ENCODE measurements at places on chromosomes 5 and 9. TPM values are rescaled to one million over a fixed set of nuclear protein-coding genes. Genes with fewer than 3 reads are reported as not detected.

Gene ZDHHC11B
- total RNA-seq: not detected

Gene LRRC19
- total RNA-seq: not detected

Gene PPP2CA
- 158 TPM for total RNA-seq

Gene CDC20B
- total RNA-seq: 0.13 TPM

Gene PKD2L2
- total RNA-seq: not detected

Gene DCAF10
- 21.2 TPM for total RNA-seq

Gene ZMAT2
- total RNA-seq: 43.3 TPM

Gene EQTN
- total RNA-seq: not detected

Gene CARD9
- total RNA-seq: 1.4 TPM

Gene FCN2
- total RNA-seq: not detected

Gene RANBP6
- 21.6 TPM for total RNA-seq

Gene NSD1
- 98.4 TPM for total RNA-seq

Gene KIAA1958
- total RNA-seq: 11.1 TPM

Gene NR6A1
- total RNA-seq: 0.18 TPM

Gene MBLAC2
- 5.1 TPM for total RNA-seq

Gene PIGO
- total RNA-seq: 22.6 TPM

Gene SLC6A3
- not detected for total RNA-seq

Gene DIRAS2
- not detected for total RNA-seq

Gene ZFP2
- 0.26 TPM for total RNA-seq

Gene PCDHB15
- not detected for total RNA-seq

Data from activated CD8-positive, alpha-beta T cell treated with anti-CD3 and anti-CD28 coated beads, Interleukin-2, amount 10 ng/mL, durations not matched to agents 7 days and 5 days (primary cell).